Heart left ventricle (tissue), 16 donors: ENCODE measurements at places on chromosomes 1 and 21. TPM values are rescaled to one million over a fixed set of nuclear protein-coding genes. Genes with fewer than 3 reads are reported as not detected.

DNA sequence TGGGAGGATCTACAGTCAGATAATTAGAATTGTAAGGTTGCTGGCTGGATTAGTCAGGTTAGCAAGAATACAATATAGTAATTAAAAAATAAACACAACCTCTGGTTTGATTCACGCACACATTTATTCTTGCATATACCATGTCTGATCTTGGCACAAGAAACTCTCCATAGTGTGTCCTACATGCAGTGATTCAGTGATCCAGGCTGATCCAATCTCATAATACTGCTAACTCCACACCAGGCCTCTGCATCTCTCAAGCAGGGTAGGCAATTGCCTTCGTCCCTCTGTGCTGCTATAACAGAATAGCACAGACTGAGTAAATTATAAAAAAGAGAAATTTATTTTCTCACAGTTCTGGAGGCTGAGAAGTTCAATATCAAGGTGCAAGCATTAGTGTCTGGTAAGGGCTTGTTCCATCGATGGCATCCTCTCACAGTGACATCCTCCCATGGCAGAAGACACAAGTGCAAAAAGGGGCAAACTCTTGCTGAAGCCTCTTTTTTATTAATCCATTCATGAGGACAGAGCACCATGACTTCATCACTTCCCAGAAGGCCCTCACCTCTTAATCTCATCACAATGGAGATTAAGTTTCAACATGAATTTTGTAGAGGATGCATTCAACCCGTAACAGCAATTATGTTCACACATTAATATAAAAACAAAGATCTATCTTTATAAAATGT is 741.0 kb upstream of the NCAM2 start:
- no peak for DNase-seq

Gene HYI
- polyA plus RNA-seq = 33.0 TPM

Gene HMCN1
- polyA plus RNA-seq = 3.9 TPM

Gene ZYG11A
- polyA plus RNA-seq = not detected

DNA sequence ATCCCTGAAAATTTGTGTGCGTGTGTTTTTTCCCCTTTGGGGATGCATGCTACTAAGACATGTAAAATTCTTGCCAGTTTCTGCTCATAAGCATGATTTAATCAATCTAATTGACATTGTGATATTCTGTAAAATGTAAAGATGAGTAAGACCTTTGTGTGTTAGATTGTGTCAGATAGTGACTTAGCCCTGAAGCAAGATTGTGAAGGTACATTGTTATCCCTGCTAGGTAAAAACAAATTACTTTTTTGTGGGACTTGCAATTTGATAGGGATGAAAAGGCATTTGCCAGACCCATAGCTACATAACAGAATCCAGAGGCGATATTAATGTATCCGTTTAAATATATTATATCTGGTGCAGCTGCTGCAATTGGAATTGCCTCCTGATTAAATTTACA is 338.0 kb downstream of the RWDD3 start:
- DNase-seq = no peak

GRCh38 chr21:31284797-31285397 is 59.2 kb downstream of the TIAM1 start:
- no peak for DNase-seq

- no peak for DNase-seq
Observed at GRCh38 chr1:14253676-14254075, 344.8 kb upstream of the KAZN start.

Gene DAB1
- 0.26 TPM for polyA plus RNA-seq

DNA sequence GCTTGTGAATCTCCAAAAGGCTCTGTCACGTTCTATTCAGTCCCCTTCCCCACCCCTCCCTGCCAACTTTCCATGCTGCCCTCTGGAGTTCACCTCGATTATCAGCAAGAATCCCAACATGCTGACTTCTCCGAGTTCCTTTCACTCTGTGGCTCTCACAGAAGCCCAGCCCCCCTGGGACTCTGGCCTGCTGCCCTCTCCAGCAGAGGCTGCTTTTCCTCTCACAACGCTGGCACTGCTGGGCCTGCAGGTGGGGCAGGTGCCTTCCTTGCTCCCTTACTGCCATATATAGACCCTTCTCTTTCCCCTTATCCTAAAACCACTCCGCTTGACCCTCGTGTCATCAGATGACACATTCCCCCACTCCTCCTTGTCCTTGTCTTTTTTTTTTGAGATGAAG is 10.2 kb upstream of the RNF186 start:
- DNase-seq = no peak

- no peak for DNase-seq
Observed at GRCh38 chr1:206873603-206874188, 8.3 kb downstream of the IL20 start.

Gene AMY1A
- not detected for polyA plus RNA-seq

GRCh38 chr1:157247005-157247763 is 109.0 kb upstream of the ETV3 start:
- no peak for DNase-seq

DNA sequence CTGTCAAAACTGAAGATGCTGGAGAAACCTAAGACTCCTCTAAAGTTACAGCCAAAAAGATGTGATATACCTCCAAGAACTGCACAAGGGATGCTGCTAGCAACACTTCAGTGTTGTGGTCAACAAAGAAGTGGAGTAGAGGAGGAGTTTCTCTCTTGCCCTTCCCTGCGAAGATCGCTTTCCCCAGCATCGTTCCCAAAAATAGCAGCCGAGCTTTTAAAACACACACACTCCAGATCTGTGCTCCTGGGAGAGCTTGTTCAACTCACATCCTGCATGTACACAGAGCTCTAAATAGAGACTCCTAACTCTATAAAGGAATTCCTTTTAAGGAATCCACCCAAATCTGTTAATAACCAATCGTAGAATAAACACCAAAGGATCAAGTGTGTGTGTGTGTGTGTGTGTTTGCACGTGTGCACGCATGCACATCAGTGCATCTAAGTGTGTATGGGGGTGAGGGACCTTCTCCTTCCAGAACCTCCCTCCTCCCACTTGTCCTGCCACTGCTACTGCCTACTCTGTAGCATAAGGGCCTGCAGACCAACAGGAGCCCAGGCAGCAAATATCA is 58.5 kb downstream of the PSMG1 start:
- DNase-seq = peak; percentile 37

Gene NOS1AP
- polyA plus RNA-seq = 1.4 TPM

DNA sequence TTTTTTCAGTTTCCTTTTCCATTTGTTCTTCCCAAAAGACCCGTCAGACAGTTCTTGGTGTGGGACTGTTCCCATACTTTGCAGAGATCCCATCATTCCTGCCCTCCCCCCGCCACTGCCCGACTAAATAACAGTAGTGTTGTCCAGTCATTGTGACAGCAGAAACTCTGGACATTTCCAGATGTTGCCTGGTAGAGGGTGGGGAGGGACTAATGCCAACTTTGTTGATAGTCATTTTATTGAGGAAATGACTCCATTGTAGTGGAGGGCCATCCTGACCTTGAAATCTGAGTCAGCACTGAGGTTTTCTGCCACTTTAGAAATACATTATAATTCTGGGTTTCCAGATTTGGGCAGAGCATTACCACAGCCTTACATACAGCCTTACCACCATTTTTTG is 85.4 kb downstream of the CEP350 start:
- no peak for DNase-seq

DNA sequence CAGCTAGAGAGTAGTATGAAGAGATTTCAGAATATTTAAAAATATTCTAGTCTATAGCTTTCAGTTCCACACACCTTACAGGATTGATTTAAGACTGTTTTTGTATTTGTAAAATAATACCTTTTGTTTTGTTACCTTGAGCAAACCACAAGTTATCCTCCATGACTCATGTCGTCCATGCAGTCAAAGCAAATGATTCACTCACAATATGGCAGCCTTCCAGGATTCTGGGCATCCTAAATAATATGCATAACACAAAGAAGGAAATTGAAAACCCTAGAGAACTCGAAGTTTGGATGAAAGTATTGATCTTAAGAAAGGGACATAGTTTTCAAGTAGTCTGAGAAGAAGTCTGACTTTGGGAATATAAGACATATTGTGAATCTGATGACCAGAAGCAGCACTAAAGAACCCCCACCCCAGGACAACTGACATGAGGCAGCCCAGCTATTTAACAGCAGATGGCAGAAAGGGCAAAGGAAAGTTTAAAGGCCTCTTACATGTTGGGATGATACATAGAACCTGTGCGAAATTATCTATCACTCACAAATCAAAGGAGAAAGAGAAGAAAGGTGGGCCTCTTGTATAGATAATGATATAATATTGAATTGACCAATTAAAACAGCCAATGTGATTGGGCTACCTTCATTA is 857.9 kb downstream of the BRINP3 start:
- DNase-seq = no peak

GRCh38 chr1:77133731-77134358 is 85.4 kb downstream of the PIGK start:
- DNase-seq = no peak

Gene TIE1
- 25.1 TPM for polyA plus RNA-seq

Gene ACTN2
- polyA plus RNA-seq = 1,024 TPM

- DNase-seq = peak; percentile 25
Observed at GRCh38 chr21:44532712-44533111, 7.3 kb downstream of the KRTAP10-1 start.
